Vagina (tissue), 2 donors: ENCODE measurements at places on chromosomes 4 and X.

DNA sequence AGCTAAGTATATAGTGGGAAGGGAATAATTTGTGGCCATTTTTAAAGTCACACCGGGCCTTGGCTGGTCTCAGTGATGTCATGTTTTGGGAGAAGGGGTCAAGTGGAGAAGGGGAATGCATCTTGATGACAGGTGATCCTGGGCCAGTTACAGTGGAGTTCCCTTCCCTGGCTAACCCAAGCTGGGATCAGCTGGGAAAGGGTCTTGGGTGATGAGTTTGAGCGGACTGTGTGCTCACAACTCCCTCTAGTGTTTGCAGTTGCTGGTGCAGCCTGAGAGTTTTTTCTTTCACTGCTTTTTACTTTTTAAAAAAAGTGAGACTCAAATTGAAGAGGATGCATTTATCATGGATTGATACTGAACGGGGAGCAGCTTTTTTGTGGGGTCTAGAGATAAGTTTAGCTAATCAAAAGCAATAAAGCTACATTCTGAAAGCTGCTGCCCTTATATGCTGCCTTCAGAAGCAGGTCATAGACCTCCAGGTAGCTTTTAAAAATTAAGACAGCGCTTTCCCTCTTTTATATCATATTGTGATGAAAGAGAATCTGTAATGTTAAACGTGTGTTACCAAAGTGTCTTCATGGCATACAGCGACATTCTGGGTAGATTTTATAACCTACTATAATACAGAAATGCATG, 164.7 kb downstream of the DCLK2 start:
- no peak for DNase-seq

GRCh38 chr4:89773805-89774204, 63.2 kb downstream of the SNCA start:
- no peak for DNase-seq

- no peak for DNase-seq
Measured at GRCh38 chrX:2965965-2966364, 36.8 kb upstream of the ARSD start.

GRCh38 chr4:57342411-57342810, 232.2 kb upstream of the IGFBP7 start:
- no peak for DNase-seq

DNA sequence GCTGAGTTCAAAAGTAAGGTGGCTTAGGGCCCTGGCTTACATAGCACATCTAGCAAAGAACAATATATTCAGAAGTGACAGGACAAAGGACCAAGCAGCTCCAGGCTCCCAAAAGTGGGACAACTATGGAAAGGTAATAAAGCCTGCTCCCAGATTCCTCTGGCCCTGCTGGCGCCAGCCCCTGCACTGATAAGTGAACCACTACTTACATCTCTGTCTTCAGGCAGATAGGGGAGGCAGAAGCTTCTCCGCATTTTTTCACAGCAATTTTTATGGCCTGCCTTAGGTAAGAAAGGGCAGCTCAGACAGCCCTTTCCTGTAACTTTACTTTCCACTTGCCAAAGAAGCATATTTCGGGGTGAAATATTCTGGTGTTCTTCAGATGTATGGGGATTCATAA, 83.9 kb downstream of the MTNR1A start:
- DNase-seq = no peak

- no peak for DNase-seq
Measured at GRCh38 chrX:101550751-101551379, 518 bp downstream of the ARMCX1 start.

DNA sequence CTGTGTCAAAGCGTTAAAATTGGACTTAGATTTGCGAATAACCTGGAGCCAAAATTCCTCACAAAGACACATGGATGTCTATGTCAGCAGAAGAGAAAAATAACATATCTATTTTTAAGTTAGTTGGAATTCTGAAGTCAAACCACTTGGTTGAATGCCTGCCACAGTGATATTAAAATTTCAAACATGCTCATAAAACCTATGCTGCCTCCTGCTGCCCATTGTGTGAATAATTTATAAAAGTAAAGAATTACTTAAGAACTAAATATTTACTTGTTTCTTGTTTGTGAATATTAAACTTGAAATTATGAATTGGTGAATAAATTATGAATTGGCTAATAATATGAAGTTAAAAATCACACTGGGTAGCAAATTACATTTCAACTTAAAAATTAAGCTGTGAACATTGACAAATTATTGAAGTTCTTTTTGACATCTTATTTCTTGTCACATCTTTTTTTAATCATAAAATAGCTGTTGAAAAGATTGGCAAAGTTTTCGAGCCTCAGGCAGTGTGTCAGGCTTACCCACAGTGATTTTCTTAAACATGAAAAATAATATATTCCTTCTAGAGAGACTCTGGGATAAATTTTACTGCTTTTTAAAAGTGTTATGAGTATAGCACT, 35.4 kb downstream of the FABP2 start:
- DNase-seq = no peak

DNA sequence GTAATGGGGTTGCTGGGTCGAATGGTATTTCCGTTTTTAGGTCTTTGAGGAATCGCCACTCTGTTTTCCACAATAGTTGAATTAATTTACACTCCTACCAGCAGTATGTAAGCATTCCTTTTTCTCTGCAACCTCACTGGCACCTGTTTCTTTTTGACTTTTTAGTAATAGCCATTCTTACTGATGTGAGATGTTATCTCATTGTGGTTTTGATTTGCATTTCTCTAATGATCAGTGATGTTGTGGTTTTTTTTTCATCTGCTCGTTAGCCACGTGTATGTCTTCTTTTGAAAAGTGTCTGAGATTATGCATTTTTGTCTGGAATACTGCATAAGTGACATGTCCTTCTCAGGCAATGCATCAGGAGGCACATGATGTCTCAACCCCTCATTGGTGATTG, 28.8 kb downstream of the REPS2 start:
- DNase-seq = no peak

GRCh38 chrX:109190542-109190941, 291.3 kb downstream of the GUCY2F start:
- DNase-seq = no peak

- no peak for DNase-seq
Measured at GRCh38 chrX:119004920-119005524, 30.6 kb downstream of the LONRF3 start.

- no peak for DNase-seq
Measured at GRCh38 chr4:38068107-38068506, 107.9 kb downstream of the PTTG2 start.

DNA sequence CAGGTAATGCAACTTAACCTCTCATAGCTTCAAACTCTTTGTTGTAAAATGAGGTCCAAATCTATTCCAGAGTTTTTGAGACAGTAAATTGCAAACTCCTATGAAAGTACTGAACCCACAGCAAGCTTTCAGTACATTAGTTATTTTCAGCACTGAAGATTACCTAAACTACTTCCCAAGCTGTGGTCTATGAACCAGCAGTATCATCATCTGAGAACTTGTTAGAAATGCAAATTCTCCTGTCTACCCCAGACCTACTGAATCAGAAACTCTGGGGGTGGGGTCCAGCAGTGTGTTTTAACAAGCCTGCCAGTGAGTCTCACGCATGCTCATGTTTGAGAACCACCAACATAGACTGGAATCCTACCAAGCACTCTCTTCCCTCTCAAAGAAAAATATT, 5.7 kb upstream of the CASP6 start:
- DNase-seq = no peak

- no peak for DNase-seq
Measured at GRCh38 chrX:38804682-38805431, 3.6 kb downstream of the MID1IP1 start.

- DNase-seq = no peak
Measured at GRCh38 chr4:22485737-22486136, 30.1 kb downstream of the ADGRA3 start.

DNA sequence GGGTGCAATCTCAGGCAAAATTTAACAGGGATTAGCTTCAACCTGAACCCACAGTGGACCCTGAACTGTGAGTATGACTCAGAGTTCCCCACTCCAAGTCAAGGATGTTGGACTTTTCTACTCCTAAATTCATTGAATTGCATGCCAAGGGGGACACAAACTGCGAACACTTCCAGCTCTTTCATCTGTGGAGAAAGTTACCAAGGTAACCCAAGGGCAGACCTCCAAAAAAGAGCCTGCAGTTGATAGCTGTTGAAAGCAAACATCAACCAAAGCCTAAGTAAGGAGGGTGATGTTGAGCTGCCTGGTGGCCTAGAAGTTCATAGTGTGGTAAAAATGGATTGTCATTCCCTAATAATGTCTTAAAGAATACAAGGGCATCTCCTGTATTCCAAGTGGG, 1242.9 kb downstream of the C4orf33 start:
- DNase-seq = no peak

DNA sequence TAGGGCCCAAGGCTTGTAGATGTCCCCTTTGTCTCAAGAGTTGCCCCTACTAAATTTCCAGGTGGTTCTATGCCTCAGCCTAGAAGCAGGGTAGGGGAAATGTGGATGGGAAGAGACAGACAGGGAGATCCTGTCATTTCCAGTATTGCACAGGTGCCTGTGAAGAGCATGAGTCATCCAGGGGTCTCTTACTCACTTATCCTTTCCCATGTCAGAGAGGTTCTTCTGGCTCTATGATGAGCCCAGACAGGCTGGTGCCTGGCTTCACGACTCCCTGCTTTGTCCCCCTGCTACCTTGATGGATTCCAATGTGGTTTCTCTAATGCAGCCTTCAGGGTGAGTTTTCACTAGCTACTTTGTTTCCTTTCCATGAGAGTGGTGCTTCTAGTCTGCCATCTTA, 35.2 kb upstream of the DDX60 start:
- DNase-seq = no peak

DNA sequence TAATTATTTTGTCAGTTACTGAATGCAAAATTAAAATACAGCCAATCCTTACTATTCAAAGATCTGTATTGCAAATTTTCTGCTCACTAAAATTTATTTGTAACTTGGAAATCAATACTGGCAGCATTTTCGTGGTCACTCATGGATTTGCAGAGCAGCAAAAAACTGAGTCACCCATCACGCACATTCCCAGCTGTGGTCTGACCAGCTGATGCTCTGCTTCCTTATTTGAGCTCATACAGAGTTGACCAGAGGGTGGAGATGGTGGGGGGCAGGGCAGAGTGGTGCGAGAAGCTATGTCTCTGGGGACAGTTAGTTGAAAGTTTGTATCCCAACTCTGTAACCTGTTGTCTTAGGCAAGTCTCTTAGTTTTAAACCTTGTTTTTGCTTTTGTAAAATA, 214.8 kb downstream of the SPCS3 start:
- no peak for DNase-seq

DNA sequence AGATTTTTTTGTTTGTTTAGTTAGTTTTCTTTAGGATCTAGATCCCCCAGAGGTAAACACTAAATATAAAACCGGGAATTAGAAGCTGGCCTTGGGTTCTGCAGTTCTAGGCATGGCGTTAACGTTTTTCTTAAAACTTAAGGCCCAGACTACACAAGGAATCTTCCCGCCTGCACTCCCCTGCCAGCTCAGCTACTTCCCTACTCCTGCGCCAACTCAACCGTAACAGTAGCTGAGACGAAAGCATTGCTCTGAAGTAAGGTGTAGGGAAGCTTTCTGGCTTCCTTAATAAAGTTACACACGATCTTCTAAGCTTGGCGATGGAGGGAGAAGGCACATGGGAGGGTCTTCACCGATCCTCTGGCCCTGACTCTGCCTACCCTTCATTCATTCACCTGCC, 37.1 kb downstream of the CPE start:
- DNase-seq = no peak

DNA sequence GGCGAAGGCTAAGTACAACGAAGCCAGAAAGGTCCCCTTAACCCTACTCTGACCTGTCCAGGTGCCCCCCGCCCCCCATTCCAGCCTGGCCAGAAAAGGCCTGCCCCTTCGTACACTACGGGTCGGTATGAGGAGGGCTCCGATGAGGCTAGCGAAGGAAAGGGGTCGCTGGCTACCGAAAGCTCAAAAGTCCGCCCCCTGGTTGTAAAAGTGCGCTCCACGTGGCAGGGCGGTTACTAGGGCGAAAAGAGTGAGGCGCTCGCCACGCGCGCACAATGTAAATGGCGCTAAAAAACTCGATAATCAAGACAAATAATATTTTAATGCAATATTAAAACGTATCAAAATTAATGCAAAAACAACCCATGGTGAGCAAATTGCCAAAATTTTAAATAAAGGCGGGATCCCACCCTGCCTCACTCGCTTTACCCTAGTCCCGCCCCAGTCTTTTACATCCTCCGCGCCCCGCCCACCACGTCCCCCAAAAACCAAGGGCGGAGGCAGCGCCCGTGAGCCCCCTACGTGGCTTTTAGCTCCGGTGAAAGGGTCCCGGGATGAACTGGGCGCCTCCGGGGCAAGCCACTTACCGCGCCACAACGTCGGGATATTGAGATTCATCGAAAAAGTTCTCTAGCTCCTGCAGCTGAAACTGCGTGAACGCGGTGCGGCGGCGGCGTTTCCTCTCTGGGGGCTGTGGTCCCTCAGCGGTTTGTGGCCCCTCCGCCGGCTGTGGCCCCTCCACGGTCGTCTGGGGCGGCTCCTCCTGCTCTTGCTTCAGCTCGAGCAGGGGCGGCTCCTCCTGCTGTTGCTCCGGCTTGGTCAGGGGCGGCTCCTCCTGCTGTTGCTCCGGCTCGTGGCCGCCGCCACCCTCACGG, 929 bp downstream of the ESX1 start:
- peak; percentile 49 for DNase-seq

- DNase-seq = no peak
Measured at GRCh38 chr4:25842229-25842845, 20.5 kb downstream of the SEL1L3 start.

DNA sequence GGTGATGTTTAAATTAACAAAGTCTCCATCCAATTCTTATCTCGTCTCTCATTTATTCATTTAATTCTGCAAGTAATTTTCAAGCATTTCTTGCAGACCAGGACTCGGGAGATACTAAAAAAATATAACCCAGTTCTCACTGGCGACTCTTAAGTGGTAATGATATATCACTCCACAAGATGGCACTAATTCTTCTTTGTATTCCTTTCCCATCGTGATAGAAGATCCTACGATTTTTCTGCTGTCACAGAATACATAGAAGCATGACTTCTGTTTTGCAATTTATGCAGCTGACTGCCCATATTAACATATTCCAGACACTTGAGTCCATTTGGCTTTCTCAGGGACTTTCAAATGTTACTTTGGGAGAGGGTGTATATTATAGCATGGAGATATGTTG, 64.0 kb upstream of the FGF13 start:
- DNase-seq = no peak

GRCh38 chrX:44099366-44099765, 126.2 kb upstream of the NDP start:
- DNase-seq = no peak
